Astrocyte of the cerebellum (primary cell): ENCODE measurements at places on chromosomes 1 and 21.

- no peak for DNase-seq
Measured at GRCh38 chr1:166258017-166258416, 91.2 kb upstream of the FAM78B start.

GRCh38 chr21:33760641-33761440 lies 118.5 kb downstream of the ITSN1 start:
- DNase-seq, result peak; percentile 77

- no peak for DNase-seq
Measured at GRCh38 chr1:22629886-22630285, 6.5 kb upstream of the C1QA start.

DNA sequence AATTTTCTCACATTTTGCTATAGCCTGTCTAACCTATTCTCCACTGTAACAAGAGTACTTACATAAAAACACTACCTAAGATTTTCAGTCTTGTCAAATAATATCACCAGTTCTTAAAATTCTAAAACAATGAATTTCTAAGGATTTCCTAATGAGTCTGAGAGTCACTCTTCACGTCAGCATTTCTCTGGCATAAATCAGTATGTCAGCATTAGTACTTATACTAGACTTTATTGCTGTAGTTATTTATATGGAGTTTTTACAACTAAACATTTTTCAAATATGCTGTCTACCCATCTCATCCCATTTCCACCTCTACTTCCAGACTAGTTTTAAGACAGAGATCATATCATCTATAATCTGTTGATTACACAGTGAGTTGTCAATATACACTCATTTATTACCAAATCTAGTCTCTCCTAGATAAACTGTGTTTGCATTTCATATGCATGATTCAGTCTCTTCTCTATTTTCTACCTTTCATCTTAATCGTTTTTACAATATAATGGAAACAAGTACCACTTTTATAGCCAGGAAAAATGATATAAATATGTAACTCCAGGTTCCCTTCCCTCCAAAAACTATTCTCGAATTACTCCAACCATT lies 32.8 kb downstream of the LIN9 start:
- no peak for DNase-seq

GRCh38 chr1:30323352-30323751 lies 400.0 kb downstream of the MATN1 start:
- no peak for DNase-seq

- DNase-seq, result no peak
Measured at GRCh38 chr21:33030633-33031032, 4.9 kb downstream of the OLIG2 start.

DNA sequence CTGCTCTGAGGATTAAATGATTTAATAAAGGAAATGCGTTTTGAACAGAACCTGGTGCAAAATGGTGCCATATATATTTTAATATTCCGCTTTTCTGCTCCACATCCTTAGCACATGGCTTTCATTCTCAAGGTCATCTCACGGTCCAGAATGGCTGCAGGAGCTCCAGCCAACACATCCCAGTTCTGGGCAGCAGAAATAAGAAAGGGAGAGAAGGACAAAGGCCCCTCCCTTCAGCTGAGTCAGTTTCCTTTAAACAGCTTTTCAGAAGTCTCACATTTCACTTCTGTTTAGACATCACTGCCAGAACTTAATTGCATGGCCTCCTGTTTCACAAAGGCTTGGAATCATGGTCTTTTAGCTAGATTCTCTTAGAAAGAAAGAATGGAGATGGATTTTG lies 75.2 kb upstream of the LRRN2 start:
- DNase-seq, result no peak

DNA sequence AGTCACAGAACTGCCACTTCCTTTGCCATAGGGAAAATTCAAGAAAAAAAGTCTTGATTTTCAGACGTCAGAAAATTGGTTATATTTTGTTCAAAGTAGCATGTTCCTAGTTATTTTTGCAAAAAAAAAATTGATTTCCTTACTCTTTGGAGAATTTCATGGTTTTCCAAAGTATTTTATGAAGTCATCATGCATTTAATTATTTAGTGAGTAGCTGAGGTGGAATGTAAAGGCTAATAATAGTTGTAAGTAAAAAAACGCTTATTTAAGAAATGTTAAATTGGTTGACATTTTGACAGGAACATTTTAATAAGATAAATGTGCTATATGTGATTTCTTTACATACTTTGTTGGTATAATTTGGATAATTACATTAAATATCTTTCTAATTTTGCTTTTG lies 20.8 kb downstream of the TSEN15 start:
- no peak for DNase-seq

GRCh38 chr1:79825551-79825950 lies 819.0 kb upstream of the ADGRL4 start:
- DNase-seq, result no peak

DNA sequence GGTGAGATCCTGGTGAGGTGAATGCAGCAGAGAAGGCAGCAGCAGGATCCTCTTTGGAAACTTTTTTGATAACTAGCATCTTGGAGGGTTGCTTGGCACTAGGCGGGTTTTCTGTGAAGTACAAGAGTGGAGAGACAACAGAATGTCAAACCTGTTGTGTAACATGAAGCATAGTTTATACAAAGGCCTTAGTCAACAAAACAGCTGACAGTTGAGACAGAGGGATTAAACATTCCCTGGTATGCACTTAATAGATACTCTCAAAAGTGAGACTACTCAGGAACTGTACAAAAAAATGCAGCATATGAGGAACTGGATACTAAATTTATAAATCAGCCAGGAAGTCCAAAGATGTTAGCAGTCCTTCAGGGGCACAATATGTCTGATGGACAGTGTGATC lies 16.4 kb upstream of the CCDC17 start:
- DNase-seq, result no peak

GRCh38 chr1:150557065-150557600 lies 7.9 kb downstream of the ADAMTSL4 start:
- DNase-seq, result no peak
